HCEC 1CT (cell line): ENCODE measurements at places on chromosomes 2 and 18.
A peak's percentile ranks its signal among the peaks of the same experiment; 100 is the strongest.

DNA sequence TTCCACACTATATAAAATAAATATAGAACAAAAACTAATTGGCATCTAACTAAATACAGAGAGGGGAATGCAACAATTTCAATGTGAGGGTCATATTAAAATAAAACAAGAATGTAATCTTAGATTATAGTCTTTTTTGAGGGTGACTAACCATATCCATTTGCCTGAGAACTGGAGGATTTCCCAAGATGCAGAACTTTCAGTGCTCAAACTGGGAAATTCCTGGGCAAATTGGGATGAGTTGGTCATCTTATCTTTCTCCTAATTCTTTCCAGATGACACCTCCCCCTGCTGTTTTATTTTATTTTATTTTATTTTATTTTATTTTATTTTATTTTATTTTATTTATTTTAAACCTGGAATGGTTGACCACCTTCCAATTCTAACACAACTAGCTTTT lies 846.2 kb downstream of the SLC4A3 start:
- no peak for DNase-seq

DNA sequence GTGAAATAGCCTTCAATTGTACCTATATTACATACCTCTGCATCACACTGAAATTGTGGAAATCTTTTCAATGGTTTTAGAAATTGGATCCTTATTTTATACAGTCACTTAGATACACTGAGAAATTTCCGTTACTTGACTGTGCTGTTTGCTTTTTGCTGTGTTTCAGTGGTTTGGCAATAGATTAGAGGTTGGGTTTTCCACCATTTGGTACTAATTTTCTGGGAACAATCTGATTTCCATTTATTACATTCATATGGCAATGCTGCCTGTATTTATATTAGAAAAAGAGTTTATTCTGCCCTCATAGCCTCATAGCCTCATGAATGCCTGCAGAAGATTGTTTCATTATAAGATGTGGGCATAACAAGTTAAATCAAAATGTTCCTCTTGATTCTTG lies 285.0 kb downstream of the GULP1 start:
- DNase-seq: no peak

DNA sequence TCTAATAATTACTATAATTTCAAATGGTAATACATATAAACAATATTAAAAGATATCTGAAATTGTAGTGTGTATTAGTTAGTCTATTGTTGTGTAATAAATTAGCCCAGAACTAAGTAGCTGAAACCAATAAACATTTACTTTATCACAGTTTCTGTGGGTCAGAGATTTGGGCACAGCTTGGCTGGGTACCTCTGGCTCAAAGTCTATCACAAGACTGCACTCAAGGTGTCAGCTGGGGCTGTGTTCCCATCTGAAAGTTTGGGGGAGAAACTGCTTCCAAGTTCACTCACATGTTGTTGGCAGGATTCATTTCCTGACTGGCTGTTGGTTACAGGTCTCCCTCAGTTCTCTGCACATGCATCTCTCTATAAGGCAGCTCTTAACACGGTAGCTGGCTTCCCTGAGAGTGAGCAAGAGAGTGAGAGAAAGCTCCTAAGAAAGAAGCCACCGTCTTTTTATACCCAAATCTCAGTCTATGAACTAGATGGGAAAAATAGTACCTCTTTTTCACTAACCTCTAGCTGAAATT lies 25.6 kb upstream of the WIPF1 start:
- DNase-seq: no peak

- peak; percentile 56 for DNase-seq
Measured at GRCh38 chr2:145088756-145089155, 568.8 kb upstream of the ZEB2 start.

DNA sequence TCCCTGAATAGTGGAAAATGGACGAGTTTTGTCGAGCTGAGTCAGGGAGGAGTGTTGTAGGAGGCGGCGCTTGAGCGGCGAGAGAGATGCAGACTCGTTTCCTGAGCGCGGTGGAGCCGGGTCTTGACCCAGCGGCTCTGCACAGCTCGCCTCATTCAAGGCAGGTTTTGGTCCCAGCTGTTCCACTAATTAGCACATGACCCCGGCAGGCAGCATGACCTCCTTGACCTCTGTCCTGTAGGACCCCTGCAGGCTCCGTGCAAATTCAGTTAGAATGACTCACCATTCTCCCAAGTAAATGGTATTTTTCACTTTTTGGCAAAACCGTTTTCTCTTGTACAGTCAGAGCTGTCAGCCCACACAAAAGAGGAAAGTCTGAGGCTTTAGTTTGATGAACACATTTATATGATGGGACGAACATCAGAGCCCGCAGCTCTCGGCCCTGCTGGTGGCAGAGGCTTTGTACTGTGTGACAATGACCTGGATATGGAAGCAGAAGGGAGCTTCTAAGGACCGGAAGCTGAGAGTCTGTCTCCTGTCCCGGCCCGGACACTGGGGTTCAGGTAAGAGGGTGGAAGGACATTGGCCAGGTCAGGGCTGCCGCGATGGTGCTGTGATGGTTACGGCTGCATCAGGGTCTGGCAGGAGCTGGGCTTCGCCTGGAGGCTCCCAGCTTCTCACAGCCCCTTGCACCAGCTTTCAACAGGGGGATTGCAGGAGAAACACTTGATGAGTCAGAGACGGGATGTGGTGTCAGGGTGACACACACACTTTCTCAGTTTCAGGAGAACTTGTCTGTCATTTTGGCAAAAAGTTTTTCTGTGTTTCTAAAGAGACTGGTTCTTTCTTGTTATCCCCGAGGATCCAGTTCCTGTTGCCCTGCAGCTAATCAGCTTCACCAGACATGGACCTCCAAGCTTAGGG lies 29.9 kb upstream of the ALKAL2 start:
- DNase-seq: no peak

GRCh38 chr18:1653873-1654272 lies 749.2 kb downstream of the ADCYAP1 start:
- DNase-seq: no peak

DNA sequence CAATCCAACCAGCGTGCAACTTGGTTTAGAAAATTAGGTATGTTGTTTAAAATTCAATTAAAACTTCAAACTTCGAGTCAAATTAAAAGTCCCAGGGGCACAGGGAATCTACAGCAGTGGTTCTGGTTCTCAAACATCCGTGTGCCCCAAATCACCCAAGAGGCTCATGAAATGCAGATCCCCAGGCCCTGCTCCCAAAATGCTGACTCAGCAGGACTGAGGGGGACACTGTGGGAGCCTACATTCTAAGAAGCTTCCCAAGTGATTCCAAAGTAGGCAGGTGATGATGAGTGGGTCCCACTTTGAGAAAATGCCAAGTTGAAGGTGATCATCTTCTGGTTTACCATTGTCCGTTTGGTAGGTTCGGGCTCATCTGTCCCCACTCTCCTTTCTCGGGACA lies 82.3 kb downstream of the GALNT14 start:
- DNase-seq: no peak
